ENCODE measurements at places on chromosomes 1 and 21.

GRCh38 chr1:177907000-177907399, 62.9 kb downstream of the SEC16B start:
- no peak for DNase-seq

- DNase-seq = no peak
Observed at GRCh38 chr1:20291645-20292084, 990 bp downstream of the VWA5B1 start.

GRCh38 chr1:30041741-30042437, 681.5 kb downstream of the MATN1 start:
- no peak for DNase-seq

DNA sequence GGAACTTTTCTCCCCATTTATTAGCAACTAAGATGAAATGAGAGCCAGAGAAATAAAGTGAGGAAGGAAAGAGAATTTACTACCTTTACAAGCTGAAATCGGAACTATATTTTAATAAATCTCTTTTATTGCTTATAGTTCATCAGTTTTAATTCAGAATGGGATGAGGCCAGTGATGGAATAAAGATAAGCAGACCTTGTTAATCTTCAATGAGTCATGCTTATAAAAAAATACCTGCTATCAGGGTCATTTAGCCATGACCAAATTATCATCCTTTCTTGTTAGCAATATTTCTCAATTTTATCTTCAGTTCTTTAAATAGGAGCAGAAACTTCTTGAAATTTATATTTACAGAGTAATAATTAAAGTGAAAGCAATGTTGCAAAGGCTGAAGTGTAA, 26.1 kb downstream of the RGS4 start:
- DNase-seq = no peak

DNA sequence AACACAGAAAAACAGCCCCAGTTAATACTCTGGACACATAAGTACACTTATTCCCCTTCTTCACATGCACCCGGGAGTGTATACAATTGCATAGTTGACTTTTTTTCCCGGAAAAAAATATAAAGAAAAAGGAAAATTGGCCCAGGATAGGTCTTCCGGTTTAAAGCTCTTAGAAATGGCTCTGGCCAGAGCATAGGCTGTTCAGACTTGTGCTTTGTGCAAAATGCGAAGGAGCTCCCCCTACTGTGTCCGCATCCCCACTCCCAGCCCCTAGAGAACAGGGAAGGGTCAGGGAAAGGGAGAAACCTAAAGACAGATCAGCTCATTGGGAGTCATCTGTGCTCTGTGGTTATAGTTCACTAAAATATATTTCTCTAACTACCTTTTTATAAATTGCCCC, 5.5 kb upstream of the MTMR11 start:
- peak; percentile 13 for DNase-seq

DNA sequence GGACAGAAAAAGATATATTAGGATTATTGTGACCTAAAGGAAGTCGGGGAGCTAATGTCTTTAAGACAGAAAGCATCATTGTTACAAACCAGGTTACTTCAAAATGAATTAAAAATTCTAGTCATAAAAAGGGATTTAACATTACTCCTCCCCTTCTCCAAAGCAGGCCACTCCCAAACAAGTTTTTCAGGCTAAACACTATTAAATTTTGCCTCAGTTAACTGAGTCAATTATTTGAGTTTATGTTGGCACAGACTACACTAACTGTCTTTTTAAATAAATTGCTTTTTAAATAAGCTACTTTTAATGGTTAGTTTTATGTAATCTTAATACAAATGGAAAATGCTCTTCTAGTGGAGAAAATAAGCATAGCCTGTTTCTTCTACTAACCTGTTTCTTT, 395.0 kb upstream of the DUSP10 start:
- no peak for DNase-seq

- DNase-seq = no peak
Observed at GRCh38 chr1:184563308-184563707, 176.5 kb downstream of the C1orf21 start.

- DNase-seq = no peak
Observed at GRCh38 chr1:111476761-111477309, 3.1 kb downstream of the C1orf162 start.

- DNase-seq = no peak
Observed at GRCh38 chr1:47431534-47431933, 6.3 kb upstream of the FOXD2 start.

DNA sequence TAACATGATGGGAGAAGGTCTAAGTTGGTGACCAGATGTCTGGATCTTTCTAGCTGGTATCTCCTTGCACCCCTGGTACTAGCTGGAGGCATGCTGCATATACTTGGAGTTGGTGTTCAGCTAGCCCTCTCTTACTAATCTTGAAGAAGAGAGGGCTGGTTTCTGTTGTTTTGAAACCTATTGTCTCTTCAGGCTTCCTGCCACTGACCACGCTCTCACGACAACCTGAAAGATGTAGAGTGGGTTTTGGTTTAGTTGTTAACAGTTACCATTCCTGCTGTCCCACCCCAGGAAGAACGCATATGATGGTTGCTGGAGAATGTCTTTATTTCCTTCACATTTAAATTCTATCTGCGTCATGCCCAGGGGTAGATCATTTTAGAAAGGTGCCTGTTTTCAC, 3.6 kb downstream of the MAN1C1 start:
- no peak for DNase-seq

DNA sequence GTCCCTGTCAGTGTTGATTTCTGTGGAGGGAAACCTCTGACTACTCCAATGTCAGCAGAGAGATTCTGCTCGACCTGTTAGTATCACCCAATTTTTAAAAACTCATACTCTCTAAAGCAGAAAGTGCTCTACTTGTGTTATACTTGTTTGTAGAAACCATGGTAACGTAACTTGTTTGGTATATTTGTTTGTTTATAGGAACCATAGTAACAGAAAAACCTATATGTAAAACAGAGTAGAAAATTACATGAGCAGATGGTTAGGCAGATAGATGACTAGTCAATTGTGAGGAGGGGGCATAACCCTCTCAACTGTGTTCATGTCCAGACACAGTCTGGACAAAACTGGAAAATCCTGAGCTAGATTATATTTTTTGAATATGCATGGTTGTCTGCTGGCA, 6.7 kb downstream of the TRIM45 start:
- DNase-seq = no peak

DNA sequence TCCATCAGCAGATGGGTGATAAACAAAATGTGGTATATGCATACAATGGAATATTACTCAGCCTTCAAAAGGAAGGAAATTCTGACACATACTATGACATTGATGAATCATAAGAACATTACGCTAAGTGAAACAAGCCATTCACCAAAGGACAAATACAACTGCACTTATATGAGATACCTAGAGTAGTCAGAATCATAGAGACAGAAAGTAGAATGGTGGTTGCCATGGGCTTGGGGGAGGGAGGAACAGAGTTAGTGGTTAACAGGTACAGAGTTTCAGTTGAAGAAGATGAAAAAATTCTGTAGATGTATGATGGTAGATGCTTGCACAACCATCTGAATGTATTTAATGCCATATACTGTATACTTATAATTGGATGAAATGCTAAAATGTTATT, 39.1 kb upstream of the KCNK2 start:
- DNase-seq = no peak

DNA sequence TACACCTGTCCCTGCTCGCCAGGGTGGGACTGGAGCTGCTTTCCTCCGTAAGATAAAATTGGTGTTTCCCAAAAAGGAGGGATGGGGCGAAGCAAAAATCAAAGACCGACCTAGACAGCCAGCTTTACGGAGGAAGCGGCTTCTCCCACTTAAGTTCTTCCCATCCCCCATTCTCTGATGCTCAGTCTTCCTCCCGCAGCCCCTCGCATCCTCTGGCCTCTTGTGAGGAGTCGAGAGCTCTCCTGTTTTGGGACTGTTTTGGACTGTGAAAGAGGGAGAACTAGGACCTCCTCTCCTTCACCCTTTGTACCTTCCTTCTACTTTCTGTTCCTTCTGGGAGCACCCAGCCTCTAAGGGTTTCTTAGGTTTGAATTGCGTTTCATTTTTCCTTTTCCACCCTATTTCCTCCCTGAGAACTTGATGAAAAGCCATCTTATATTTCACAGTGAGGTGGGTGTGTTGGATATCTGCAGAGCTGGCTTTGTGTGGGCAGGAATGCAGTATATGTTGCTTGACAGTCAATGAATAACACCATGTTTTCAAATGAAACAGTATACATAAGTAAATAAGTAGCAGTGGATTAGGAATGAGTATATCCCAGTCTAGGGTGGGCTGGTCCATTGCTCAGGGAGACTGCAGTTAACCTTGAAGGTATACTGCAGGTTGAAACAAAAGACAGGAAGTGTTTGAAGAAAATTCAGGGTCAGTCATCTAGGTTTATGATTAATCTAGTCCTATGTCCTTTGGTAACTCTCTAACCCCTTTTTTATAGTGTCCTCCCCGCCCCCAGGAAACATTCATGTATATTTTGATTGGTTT, 848 bp downstream of the CTTNBP2NL start:
- no peak for DNase-seq

- DNase-seq = no peak
Observed at GRCh38 chr1:233240371-233240770, 55.2 kb downstream of the PCNX2 start.

DNA sequence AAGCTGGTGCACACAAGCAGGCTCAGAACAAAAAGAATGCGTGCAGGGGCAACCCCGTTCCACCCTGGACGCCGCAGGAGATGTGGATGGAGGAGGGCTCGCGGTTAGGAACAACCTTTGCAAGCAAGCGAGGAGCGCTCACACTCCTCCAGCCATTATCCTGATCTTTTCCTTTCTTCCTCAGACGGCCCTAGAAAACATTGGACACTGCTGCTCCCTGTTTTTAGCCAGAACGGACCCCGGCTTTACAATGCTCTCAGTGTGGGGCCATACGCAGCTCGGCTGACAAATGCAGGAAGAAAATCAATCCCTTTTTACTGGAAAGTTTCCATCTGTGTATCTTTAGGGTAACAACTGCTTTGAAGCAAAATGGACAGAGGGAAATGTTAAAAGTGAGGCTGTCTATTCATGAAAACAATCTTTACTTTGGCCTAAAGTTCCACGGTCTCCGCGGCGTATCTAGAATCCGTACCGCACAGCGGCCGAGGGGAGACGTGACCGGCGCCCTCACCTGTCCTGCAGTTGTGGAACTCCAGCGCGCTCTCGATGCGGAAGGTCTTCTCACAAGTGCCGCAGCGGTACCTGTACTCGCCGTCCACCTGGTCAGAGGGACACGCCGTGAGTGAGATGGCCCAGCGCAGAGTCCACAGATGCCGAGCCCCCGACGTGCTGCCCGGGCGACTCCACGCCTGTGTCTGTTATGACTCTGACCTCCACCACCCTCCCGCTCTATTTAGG, 44.0 kb downstream of the PRDM15 start:
- no peak for DNase-seq

DNA sequence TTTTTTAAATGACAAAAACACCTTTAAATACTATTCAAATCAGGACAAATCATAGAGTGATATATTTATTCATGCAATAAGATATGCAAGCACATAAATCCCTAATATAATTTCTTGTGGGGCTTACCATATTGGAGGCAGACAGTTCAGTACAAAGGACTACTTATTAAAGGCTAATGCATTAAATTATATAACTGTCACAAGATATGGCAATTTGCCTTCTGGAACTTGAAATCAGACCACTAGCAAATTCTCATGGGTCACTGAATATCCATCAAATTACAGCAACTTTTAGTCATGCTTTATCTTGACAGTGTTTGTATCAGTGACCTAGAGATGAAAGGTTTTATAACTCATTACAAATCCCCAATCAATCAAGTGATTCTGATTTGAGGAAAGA, 54.1 kb upstream of the NCAM2 start:
- no peak for DNase-seq

- DNase-seq = no peak
Observed at GRCh38 chr1:2845869-2846268, 44.4 kb upstream of the TTC34 start.
